Mesenchymal stem cell (in vitro differentiated cells and primary cell): ENCODE measurements at places on chromosomes 7 and 10.

DNA sequence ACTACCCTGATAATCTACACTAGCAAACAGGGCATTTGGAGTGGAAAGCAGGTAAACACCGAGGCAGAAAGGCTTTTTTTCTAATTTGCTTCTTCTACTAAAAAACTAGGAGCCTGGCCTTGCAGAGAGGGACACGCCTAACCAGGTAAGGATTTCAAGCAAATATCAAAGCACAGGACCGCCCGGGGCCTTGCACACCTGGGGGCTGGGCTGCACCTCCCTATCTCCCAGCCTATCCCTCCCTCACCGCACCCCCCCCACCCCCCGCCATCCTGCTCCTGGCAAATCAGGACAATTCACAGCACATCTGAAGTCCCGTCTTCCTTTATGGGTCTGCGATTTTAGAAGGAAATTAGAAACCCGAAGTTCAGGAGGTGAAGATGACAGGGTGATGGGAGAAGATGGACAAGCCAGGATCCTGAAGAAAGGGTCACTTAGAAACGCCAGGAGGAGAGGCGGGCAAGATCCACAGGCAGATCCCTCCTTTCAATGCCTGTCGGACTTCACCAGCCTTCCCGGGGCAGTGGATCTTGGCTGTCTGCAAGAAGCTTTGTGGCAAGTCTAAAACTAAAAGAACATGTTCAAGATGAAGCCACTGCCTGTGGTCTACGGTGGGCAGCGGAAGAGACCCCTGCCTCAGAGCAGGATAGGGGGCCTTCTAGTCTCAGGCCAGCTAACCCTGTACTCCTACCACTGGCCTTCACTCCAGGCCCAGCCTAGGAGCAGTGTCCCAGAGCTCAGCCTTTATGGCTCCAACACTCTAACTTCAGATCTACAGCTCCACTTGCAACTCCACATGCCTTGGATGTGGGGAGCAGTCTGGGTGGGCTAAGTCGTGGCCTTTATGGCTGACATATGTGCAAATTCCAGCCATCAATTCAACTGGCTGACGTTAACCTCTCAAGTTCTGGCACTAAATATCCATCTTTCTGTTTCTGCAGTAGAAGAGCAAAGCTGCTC, 43.9 kb downstream of the TNS3 start:
- DNase-seq = peak; percentile 72
- H3K4me1 ChIP-seq = peaks cover 45% of the 10 kb centered on the region
- H3K27ac ChIP-seq = no peak overlapping the region
- H3K36me3 ChIP-seq = peaks cover 19% of the 10 kb centered on the region
- H3K4me3 ChIP-seq = peak overlapping the region; percentile 46

DNA sequence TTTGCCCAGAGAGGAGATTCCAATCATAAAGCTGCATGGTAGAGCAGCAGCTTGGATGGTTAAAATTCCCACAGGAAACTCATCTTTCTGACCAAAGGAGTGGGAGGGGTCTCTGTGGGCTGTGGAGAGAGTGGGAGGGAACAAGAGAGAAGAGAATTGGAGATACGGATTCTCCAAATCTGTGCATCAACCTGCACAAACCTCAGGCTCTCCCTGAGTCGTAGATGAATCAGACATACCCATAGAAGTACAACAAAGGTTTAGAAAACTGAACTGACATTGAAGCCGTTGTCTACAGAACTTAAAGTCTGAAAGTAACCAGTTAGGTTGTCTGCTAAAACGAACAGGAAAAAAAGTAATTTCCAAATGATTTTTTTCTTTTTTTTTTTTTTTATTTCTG, 41.9 kb downstream of the CYCS start:
- H3K27me3 ChIP-seq = no peaks in the 10 kb centered on the region
- DNase-seq = no peak
- H3K4me1 ChIP-seq = peaks cover 1% of the 10 kb centered on the region

- H3K4me1 ChIP-seq = no peaks in the 10 kb centered on the region
- H3K27ac ChIP-seq = no peak overlapping the region
- no peaks in the 10 kb centered on the region for H3K27me3 ChIP-seq
- H3K36me3 ChIP-seq = no peaks in the 10 kb centered on the region
- no peak overlapping the region for H3K4me3 ChIP-seq
- DNase-seq = no peak
Measured at GRCh38 chr7:22849172-22849571, 26.5 kb upstream of the TOMM7 start.

- H3K4me3 ChIP-seq = no peak overlapping the region
- peaks cover 38% of the 10 kb centered on the region for H3K4me1 ChIP-seq
- peaks cover 12% of the 10 kb centered on the region for H3K36me3 ChIP-seq
- no peak for DNase-seq
- no peaks in the 10 kb centered on the region for H3K27me3 ChIP-seq
Measured at GRCh38 chr7:30920021-30920583, 8.4 kb downstream of the AQP1 start.

GRCh38 chr10:125878957-125879835, 1.9 kb downstream of the DHX32 start:
- H3K27me3 ChIP-seq = no peaks in the 10 kb centered on the region
- H3K4me1 ChIP-seq = peaks cover 10% of the 10 kb centered on the region
- peak overlapping the region; percentile 77 for H3K27ac ChIP-seq
- no peak overlapping the region for H3K4me3 ChIP-seq
- H3K36me3 ChIP-seq = peaks cover 4% of the 10 kb centered on the region
- DNase-seq = peak; percentile 96

GRCh38 chr10:21399392-21400035, 126.0 kb downstream of the SKIDA1 start:
- no peaks in the 10 kb centered on the region for H3K36me3 ChIP-seq
- H3K27ac ChIP-seq = peak overlapping the region; percentile 67
- no peak overlapping the region for H3K4me3 ChIP-seq
- peaks cover 12% of the 10 kb centered on the region for H3K4me1 ChIP-seq

- peak; percentile 68 for DNase-seq
- no peak overlapping the region for H3K4me3 ChIP-seq
- peaks cover 13% of the 10 kb centered on the region for H3K4me1 ChIP-seq
- H3K27ac ChIP-seq = no peak overlapping the region
- no peaks in the 10 kb centered on the region for H3K36me3 ChIP-seq
Measured at GRCh38 chr7:128137181-128137580, 103.9 kb upstream of the LEP start.
